ENCODE measurements at places on chromosomes 7 and 10.

DNA sequence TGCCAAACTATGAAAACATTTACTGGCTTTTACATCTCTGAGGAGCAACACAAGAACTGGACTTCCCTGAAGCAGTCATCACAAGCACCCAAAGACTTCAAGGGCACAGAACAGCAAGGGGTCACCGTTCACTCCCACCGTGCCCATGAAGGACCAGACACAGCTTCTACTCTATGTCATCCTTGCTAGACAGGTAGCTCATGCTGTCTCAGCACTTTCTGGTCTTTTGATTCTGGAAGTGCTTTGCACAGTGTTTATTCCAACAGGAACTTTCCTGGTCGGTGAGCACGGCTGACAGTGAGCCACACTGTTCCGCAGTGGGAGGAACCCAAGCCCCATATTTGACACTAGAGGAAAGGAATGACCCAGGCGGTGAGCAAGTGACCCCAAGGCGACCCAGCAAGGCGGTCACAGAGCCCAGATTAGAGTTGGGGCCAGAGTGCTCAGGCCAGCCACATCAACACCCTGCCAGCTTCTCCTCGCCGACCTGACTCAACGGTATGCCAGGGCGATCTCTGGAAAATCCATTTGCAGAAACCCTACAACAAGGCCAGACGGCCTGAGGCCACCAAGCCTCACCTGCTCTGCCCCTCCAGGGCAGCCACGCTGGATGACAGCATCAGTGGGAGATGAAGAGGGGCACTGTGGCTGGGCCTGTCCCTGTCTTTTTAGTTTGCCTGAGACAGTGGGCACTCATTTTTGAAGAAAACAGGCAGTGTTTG is 318.6 kb downstream of the TCERG1L start:
- DNase-seq = no peak

DNA sequence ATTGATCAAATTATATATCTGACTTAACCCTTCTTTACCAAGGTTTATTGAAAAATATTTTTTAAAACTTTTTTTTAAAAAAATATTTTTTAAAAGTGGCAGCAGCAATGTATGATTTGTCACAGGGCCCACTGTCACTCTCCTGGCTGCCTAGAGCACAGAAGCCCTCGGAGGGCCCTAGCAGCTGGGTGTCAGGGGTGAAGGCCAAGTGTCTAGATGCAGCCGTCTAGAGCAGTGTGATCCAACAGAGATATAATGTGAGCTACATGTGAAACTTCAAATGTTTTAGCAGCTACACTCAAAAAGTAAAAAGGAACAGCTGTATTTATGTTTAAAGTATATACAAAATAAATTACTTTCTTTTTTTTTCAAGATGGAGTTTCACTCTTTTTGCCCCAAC is 112.7 kb downstream of the ARHGAP22 start:
- DNase-seq = no peak

DNA sequence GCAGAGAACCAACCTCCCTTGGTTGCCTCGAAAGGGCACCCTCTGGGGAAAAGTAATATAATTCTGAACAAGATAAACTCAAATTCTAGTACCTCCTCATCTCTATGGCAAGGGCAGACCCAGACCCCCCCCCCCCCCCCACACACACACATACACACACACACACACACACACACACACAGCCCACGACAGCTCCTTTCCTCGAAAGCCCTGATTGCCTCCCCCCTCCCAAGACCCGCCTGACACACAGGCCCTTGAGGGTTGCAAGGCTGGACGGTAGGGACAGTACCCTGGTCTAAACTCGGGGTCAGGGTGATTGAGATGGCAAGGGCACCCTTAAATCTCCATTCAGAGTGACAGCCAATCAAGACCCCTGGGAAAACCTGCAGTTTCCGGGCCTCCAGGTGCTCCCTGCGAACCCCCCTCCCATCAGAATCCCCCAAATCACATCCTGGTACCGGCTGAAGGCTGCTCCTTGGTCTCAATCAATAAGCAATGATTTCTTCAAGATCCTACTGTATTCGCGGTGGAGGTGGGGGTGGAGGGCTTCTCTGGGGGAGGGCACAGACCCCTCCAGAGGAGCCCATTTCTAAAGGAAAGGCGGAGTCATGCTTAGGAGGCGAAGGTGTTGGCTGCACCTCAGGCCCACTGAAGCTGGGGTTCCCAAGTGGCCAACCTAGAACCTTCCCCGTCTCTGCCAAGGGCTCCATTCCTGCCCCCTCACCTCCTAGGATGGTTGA is 100.7 kb downstream of the HIP1 start:
- DNase-seq = no peak

- no peak for DNase-seq
Measured at GRCh38 chr7:11171569-11172192, 198.0 kb downstream of the PHF14 start.

DNA sequence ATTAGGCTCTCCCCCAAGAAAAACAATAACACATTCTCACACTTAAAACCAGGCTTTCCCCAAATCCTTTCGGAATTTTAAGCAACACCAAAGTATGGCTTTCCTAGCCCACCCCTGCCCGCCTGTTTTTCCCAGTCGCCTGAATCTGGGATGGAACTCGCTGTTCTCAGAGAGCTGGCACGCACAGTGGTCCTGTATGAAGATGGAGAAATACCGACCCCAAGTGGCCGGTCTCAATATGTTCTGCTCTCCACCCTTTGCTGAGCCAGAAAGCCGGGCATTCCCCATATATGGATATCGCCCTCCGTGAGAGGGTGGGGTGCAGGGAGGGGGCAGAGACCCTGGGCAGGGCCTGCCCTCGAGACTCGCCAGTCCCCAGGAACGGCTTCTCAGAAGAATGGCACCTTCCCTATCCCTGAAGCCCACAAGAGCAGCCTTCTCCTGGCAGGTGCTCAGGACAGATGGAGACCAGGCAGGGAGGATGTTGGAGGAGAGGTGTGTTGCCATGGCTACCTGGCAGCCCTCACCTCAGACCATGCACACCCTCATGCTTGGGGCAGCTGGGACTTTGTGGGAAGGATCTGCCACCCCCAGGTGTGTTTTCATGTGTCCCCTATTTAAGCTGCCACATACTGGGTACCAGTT is 3.4 kb downstream of the TACR2 start:
- DNase-seq = no peak

GRCh38 chr10:6957851-6958250 is 377.8 kb upstream of the PRKCQ start:
- DNase-seq = no peak

- no peak for DNase-seq
Measured at GRCh38 chr10:8416760-8417159, 362.3 kb downstream of the GATA3 start.

GRCh38 chr10:69904533-69904932 is 102.8 kb downstream of the COL13A1 start:
- DNase-seq = no peak

GRCh38 chr7:34277016-34277802 is 371.9 kb downstream of the BMPER start:
- DNase-seq = no peak

DNA sequence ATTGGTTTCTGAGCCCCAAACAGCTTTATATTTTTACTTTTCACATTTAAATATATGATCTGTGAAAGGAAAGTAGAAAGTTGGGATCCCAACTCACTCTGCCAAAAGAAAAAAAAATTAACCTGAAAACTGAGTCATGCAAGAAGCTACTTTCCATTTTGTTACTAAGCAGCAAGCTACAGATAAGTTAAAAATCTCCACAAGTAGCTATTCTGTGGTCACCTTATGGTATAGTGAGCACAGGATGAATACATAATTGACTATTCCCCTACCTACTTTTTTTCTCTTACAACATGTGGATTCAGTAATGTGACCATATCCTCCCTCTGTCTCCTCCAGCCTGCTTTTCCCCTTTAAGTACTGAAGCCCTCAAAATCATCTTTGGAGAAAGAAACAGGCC is 30.3 kb upstream of the CREB3L2 start:
- DNase-seq = no peak

- DNase-seq = no peak
Measured at GRCh38 chr7:21172800-21173199, 255.1 kb upstream of the SP4 start.

DNA sequence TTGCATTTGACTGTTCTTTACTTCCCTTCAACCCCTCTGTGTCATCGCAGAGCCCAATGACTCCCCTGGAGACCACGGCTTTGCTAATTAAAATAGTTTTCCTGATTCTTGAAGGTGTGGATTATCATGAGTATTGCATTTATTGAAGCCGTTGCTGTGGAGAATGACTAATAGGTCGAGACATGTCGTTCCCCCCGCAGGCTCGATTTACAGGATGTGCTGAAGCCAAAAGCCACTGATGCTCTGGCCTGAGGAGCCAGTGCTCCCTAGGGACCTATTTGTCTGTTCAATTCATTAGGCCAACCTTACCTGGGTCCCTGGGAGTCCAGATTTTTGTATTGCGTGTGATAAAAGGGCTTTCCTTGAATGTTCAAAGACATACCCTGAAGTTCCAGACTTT is 102.3 kb downstream of the NPTX2 start:
- DNase-seq = no peak

- DNase-seq = no peak
Measured at GRCh38 chr7:148944935-148945934, 61.1 kb upstream of the EZH2 start.

DNA sequence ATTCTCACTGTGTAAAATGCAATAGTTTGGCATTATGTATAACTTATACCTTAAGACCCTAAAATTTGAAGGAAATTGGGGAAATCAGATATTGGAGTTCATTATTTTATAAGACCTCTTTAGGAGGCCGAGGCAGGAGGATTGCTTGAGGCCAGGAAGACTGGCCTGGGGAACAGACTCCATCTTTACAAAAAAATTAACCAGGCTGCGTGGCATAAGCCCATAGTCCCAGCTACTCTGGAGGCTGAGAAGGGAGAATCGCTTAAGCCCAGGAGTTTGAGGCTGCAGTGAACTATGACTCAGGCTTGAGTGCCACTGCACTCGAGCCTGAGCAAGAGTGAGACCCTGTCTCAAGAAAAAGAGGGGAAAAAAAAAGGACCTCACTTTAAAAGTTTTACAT is 14.0 kb upstream of the PBLD start:
- no peak for DNase-seq

- no peak for DNase-seq
Measured at GRCh38 chr10:59127991-59128390, 48.5 kb upstream of the PHYHIPL start.
